T-helper 1 cell (primary cell): ENCODE measurements at places on chromosomes 6 and 20.
A peak's percentile ranks its signal among the peaks of the same experiment; 100 is the strongest.

- DNase-seq, result no peak
These were observed 3.4 kb downstream of the HLA-DRA start for GRCh38 chr6:32442977-32443552.

DNA sequence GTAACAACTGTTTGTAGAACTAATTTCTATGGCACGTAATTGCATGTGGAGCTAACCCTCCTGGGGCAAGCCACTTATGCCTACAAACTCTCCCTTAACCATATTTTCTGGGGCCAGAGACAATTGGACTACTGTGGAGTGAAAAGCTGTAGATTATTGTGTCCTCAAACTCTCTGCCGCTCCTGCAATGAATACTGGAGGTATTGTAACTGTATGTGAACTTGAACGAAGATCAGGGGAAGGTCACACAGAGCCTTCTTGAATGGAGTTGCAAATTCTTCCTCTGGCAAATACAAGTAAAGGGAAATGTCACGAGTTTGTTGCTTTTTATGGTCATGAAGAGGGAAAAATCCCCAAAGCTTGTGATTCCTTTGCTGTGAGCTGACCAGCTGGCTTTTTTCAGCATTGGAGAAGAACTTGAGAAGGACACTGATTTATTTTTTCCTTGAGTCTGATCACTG lies 18.2 kb downstream of the AKAP12 start:
- DNase-seq, result no peak

- no peak for DNase-seq
These were observed 181.4 kb downstream of the SIM1 start for GRCh38 chr6:100283285-100283684.

GRCh38 chr6:18138906-18139305 lies 16.0 kb downstream of the TPMT start:
- DNase-seq, result no peak

GRCh38 chr6:31701666-31702404 lies 1.3 kb downstream of the ABHD16A start:
- no peak for DNase-seq

DNA sequence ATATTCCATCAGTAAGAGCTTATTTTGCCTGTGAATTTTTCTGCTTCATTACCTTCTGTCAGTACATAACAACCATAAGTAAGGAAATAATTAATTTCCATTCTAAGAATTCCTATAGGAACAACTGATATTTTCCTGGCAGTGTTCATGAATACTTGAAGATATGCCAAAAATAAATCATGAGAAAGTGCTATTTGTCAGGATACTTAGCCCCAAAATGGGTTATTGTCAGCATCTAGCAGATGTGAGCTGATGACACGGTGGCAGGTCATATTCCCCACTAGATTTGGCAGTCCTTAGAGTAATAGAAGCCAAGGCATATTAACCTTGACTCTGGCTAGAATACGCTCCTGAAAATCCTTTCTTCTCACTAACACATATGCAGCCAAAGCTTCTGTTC lies 43.2 kb upstream of the CRISP1 start:
- no peak for DNase-seq

DNA sequence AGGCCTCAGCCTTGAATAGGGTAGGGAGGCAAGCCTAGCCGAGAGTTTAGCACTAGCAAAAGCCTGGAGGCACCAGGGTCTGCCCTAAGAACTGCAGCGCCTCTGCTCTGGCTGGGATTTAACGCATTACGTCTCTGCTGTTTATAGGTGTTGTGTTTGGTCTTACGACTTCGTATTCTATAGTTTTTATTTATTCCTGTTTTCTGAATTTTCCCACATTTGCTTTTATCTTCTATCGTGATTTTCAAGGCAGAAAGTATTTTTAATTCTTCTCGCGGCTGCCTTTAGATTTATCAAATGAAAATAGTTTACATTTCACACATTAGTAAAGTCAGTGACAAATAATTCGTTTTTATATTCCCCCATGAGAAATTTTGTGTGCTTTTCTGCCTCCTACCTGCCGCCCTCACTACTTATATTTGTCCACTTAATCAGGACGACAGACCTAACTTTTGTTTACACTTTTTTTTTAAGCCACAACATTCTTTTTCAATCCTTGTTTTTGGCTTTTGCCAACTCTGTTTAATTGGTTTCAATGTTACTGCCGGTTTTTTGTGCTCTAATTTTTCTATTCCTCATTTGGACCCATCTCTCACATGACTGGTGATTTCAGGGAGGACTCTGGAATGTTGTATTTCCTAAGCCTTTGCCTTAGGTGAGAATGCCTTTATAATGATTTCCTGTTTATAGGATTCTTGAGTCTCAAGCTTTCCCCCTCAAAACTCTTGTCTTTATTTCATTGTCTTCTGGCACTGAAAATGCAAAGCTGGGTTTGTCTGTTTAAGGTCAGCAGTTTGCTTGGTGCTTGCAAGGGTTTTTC lies 1.3 kb upstream of the LZTS3 start:
- DNase-seq, result no peak

- DNase-seq, result peak; percentile 82
These were observed 127.1 kb upstream of the AHI1 start for GRCh38 chr6:135624402-135625295.
